Keratinocyte (primary cell): ENCODE measurements at places on chromosomes 1 and 21.
A peak's percentile ranks its signal among the peaks of the same experiment; 100 is the strongest.

DNA sequence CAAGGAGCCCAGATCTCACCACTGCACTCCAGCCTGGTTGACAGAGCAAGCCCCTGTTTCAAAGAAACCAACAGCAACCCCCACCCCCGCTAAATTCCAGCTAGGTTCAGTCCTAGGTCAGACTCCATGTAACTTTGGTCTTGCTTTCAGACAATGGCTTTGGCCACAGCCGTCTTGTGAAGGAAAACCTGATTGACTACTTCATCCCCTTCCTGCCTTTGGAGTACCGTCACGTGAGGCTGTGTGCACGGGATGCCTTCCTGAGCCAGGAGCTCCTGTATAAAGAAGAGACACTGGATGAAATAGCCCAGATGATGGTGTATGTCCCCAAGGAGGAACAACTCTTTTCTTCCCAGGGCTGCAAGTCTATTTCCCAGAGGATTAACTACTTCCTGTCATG lies 12.9 kb downstream of the TOR3A start:
- no peak for DNase-seq

GRCh38 chr1:233599542-233600073 lies 14.3 kb upstream of the KCNK1 start:
- no peak for DNase-seq

DNA sequence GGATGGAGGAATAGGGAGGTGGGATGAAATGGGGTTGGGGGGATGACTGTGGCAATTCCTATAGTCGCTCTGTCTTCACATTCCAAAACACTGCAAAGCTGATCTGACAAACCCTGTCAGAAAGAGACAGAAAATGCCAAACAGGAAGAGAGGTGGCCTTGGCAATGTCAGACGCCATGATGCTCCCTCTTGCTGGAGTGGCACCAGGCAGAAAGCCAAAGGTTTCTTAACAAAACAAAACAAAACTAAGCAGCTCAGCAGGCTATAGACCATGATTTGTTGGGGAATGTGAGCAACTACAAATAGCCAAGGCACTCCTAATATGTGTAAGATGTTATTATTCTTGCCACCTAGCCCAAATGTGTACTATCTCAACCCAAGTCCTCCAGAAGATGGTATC lies 42.9 kb upstream of the PLA2G2C start:
- DNase-seq = no peak

DNA sequence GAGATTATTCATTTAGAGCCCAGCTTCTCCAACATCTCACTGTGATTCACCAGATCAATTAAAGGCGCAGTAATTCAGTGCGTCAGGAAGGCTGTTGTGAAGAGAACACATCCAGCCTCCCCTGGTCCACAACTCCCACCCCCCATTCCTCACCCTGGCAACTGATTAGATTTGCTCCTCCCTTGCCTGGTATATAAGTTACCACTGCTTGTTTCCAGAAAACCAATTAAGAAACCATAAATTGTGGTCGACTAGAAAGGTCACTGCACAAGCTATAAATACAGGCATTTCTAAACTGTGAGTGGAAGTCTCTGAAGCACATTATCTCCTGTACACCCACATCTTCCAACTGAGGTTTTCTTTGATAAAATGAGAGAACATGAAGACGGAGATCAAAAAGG lies 41.9 kb downstream of the FAM163A start:
- DNase-seq = no peak

DNA sequence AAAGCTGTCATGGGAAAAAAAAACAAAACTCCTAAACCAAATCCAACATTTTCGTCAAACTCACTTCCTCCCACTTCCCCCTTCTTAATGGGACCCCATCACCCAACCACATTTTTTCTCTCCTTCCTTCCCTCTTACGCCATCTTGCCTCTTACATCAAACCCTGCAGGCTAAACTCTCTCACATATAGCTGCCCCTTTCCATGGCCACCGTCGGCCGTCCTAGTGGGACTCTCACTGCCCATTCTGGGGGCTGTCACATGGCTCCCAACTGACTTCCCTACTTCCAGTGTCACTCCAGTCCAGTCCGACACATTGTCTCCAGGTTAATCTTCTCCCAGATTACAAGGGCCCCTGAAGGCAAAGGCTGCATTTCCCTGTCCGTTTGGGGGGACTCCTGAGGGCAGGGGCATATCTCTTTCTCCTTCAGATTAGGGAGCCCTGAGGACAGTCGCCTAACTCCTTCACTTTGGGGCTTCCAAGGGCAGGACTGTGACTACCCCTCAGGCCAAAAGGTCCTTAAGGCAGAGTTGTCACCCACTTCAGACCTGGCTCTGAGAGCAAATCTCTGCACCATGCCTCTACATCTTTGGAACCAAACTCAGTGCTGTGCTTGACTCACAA lies 658 bp downstream of the UBXN11 start:
- DNase-seq = no peak

GRCh38 chr1:14297356-14297755 lies 301.1 kb upstream of the KAZN start:
- no peak for DNase-seq

- no peak for DNase-seq
Measured at GRCh38 chr1:17770983-17771382, 15.8 kb downstream of the ACTL8 start.

GRCh38 chr1:178465011-178465410 lies 31.8 kb downstream of the CLEC20A start:
- DNase-seq = peak; percentile 53

DNA sequence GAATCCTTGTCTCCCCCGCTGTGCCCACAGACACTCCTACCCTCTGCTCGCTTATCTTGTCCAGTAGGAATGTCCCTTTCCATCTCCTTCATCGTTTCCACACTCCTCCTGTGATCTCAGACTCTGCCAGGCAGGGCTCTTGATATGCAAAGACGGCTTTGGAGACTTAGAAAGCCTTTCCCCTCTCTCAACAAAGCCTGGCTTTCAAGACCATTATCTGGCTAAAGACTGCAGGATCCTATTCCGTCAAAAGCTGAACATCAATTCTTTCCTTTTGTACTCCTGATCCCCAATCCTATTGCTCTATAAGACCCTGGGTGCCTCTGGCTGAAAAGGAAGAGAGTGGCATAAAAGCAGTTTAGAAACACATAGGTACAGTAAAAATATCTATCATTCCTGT lies 63.9 kb downstream of the SDC3 start:
- no peak for DNase-seq

- DNase-seq = no peak
Measured at GRCh38 chr1:91643431-91643830, 142.8 kb downstream of the CDC7 start.

DNA sequence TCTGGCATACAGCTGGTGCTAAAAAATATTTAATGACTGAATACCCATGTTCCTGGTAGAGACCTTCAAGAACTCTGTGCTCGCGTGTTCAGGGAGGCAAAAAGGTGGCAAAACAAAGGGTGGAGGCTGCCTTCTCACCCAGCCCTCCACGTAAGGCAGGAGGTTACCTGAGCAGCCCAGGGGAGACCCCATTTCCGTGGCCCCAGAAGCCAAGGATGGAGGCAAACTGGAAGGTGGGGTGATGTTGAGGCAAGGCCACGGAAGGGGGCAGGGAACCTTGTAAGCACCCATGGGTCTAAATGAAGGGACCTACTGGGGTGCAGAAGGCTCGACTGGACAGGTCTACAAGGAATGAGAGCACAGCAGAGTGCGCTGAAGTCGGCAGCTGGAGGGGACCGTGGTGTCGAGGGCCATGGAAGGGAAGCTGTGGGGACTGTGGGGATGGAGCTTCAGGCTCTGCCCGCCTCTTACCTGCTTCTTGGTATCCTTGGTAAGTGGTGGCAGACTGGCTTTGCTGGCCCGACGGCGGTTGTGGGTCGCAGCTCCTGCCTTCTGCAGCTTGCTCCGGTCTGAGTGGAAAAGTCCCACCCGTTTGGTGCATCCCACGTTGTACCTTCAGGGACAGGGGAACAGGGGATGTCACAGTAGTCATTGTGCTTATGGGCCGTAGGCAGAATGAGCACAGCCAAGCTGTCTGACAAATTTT lies 8.9 kb upstream of the A3GALT2 start:
- DNase-seq = no peak

GRCh38 chr1:64062941-64063581 lies 140.4 kb upstream of the UBE2U start:
- no peak for DNase-seq

- no peak for DNase-seq
Measured at GRCh38 chr1:228375578-228376261, 30.9 kb downstream of the TRIM11 start.

- DNase-seq = no peak
Measured at GRCh38 chr1:245337829-245338484, 183.2 kb downstream of the KIF26B start.

DNA sequence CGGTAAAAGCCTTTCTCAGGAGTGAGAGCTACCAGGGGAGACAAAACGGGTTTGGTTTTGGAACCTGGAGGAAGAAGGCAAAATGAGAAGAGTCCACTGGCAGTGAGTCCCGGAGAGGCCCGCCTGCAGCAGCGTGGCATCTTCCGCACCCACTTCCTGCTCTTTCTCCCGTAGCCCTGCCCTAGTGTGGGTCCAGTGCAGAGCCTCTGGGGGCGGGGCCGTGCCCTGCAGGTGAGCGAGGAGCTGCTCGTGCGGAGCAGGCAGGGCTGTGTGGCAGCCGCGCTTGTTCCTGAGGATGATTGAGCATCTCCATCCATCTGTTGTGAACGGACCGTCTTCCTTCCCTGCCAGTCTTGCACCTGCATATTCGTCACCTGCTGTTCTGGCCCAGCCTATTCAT lies 66.5 kb downstream of the PEX14 start:
- no peak for DNase-seq

DNA sequence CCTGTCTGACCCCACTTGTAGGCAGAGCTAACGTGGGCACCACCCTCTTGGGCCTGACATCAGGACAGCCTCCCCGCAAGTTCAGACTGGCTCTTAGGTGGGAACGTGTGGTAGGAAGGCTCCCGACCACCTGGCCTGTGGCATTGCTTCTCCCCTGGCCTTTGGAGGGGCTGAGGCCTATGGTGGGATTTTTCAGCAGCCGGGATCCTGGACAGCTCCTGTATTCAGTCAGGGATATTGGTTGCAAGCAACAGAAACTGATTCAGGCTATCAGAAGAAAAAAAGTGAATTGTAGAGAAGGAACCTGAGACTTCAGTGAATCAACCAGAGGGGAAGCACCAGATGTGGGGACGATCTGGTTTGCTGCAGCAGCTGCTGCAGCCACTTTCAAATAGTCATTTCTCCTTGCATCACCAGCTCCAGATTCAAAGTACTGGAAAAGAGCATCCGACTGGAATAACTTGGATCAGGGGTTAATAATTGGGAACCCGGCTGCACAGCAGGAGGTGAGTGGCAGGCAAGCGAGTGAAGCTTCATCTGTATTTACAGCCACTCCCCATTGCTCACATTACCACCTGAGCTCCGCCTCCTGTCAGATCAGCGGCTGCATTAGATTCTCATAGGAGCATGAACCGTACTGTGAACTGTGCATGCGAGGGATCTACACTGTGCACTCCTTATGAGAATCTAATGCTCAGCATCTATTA lies 5.9 kb downstream of the RNF186 start:
- DNase-seq = no peak

- no peak for DNase-seq
Measured at GRCh38 chr1:98298319-98298718, 363.2 kb upstream of the SNX7 start.

GRCh38 chr1:68442822-68443556 lies 6.8 kb downstream of the RPE65 start:
- peak; percentile 56 for DNase-seq

DNA sequence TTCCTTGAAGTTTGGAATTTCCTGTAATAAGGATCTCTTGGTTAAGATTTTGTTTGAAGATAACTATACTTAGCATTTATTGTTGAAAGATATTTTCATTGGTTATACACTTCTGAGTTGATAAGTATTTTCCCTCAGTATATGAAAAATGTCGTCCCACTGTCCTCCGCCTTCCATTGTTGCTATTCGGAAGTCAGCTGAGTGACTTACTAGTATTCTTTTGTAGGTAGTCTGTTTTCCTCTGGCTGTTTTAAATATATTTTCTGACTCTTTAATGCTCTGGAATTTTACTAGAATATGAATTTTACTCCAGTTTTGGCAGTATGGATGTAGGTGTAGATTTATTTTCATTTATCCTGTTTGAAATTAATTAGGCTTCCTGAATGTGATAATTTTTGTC lies 498.7 kb upstream of the NFIA start:
- DNase-seq = no peak

- no peak for DNase-seq
Measured at GRCh38 chr1:165895451-165895871, 68.0 kb downstream of the UCK2 start.

DNA sequence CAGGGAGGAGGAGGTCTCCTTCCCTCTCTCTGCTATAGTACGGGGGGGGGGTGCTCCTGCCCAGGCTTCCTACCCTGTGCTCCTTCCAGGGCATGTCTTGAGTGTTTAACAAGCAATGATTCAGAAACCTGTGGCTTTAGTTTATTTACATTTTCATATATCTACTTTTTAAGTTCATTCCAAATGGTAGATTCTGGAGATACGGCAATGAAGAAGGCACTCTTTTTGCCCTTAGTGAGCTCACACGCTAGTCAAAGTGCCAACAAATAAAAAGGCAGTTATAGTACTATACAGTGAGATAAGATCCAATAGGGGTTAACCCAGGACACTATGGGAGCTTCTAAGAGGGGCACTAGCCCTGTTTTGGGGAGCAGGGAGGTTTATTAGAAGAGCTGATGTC lies 169.3 kb upstream of the CACNA1E start:
- no peak for DNase-seq

DNA sequence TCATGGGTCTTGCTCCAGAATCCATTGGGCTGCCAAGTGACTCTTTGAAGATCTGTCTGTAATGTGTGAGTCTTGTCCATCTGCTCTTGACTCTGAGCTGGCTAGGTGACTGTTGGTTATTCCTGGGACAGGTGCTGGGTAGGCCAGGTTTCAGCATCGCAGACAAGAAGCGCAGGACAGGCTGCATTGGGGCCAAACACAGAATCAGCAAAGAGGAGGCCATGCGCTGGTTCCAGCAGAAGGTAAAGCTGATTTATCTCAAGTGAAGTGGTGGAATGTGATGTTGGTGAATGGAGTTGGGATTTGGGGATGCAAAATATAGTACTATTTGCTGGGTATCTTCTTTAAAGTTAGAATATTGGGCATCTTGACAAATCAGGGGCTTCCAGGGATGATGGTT lies 4.1 kb downstream of the RPL11 start:
- no peak for DNase-seq

- no peak for DNase-seq
Measured at GRCh38 chr21:36359185-36359584, 26.0 kb upstream of the CHAF1B start.

- DNase-seq = no peak
Measured at GRCh38 chr1:169707912-169708604, 3.4 kb downstream of the SELL start.

GRCh38 chr1:204041232-204041767 lies 31.6 kb upstream of the SOX13 start:
- DNase-seq = no peak

- no peak for DNase-seq
Measured at GRCh38 chr1:218671573-218671972, 326.4 kb downstream of the TGFB2 start.

DNA sequence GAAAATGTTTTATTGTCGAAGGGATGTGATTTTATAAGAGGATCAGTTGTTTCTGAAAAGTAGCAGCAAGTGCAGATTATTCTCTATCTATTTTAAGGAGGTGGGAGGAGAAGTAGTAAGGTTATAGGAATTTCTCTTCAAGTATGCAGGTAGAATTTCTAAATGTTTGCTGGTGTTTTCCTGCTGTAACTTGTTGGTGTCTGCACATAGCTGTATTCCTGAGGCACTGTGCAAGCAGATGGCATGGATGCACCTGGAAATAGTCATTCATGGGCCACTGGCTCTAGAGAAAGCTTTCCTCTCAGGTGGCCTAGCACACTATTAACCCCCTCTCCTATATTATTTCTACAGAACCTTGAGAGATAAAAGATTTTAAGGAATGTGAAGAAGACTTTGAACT lies 30.3 kb upstream of the PODN start:
- no peak for DNase-seq
